ENCODE measurements at places on chromosomes 7 and 10. TPM values are rescaled to one million over a fixed set of nuclear protein-coding genes. Genes with fewer than 3 reads are reported as not detected.

Gene WDFY4
- 1.1 TPM for total RNA-seq

Gene LEP
- 0.86 TPM for total RNA-seq

Gene PTF1A
- total RNA-seq: not detected

DNA sequence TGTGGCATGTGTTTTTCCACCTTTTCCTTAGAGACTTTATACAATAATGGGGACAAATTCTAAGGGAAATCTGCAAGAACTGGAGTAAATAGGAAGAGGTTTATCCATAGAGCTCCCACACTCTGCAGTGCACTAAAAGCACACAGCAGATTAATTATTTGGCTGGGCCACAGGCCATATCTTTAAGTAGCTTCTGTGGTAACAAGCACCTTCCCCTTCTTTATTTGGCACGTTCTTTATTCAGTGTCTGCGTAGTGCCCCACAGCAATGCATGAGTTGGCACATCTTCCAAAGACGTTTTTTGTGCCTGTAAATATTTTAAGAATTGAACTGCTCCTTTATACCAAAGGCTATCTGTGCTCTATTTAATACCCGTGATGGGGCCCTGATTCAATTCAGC lies 104.9 kb upstream of the MBL2 start:
- DNase-seq: no peak

DNA sequence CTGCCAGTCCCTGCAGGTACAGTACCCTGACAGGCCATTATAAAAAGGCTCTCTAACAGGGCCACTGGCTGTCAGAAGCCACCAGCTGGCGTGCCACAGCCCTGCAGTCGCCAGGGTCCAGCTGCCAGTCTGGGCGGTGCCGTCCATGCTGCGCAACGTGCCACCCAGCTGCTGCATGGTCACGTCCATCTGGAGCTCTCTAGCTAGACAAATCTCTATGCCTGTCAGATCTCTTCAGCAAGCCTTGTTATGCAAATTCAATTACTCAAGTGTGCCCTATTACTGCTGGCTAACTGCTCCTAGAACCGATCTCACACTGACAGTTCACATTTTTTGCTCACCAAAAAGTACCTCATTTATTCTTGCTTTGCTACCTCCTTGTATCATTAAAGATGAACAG lies 75.9 kb downstream of the HIBADH start:
- no peak for DNase-seq

All from Right ventricle myocardium superior (tissue), 1 donor.